HT1080 (cell line): ENCODE measurements at places on chromosomes 3 and 15. TPM values are rescaled to one million over a fixed set of nuclear protein-coding genes. Genes with fewer than 3 reads are reported as not detected.

CLDN16 gene
- not detected in 2 replicates for total RNA-seq

MKRN2OS gene
- total RNA-seq, result not detected in 2 replicates

IMPG2 gene
- 0.03 TPM in 1 of 2 replicates, not detected in the other for total RNA-seq

GOLGA8Q gene
- total RNA-seq, result 0.10 TPM in 1 of 2 replicates, not detected in the other

TTLL13 gene
- total RNA-seq, result not detected in 2 replicates

NR2C2 gene
- 20.3 and 29.2 TPM in 2 replicates for total RNA-seq

TM6SF1 gene
- not detected in 2 replicates for total RNA-seq

TMOD3 gene
- 41.1 and 47.6 TPM in 2 replicates for total RNA-seq

MYRIP gene
- total RNA-seq, result 0.10 and 0.48 TPM in 2 replicates

WDR93 gene
- not detected in 2 replicates for total RNA-seq

SGO1 gene
- total RNA-seq, result 15.9 and 18.2 TPM in 2 replicates

DNA sequence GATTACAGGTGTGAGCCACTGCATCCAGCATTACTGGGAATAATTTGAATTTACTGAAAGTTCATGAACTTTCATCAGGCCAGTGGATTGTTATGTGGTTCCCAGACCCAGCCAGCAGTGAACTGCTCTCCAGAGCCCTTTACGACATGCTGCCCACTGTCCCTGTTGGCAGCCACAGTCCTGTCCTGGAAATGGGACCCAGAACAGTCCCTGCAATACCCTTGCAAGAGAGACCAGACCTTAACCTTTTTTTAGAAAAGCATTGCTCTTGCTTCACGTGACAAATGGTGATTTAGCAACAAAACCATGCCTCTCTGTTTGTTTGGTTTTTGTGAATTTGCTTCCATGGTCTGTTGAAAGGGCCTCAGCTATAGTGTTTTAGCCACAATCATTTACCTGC is 367.3 kb upstream of the C2CD4B start:
- no peak for DNase-seq

- DNase-seq, result no peak
Measured at GRCh38 chr15:69834267-69834666, 263.4 kb downstream of the TLE3 start.

- peak; percentile 43 for DNase-seq
Measured at GRCh38 chr3:122952520-122952919, 75.0 kb downstream of the SEMA5B start.

- DNase-seq, result no peak
Measured at GRCh38 chr3:188389711-188390342, 235.9 kb downstream of the LPP start.

GRCh38 chr15:97992823-97993222 is 32.3 kb downstream of the ARRDC4 start:
- DNase-seq, result no peak

DNA sequence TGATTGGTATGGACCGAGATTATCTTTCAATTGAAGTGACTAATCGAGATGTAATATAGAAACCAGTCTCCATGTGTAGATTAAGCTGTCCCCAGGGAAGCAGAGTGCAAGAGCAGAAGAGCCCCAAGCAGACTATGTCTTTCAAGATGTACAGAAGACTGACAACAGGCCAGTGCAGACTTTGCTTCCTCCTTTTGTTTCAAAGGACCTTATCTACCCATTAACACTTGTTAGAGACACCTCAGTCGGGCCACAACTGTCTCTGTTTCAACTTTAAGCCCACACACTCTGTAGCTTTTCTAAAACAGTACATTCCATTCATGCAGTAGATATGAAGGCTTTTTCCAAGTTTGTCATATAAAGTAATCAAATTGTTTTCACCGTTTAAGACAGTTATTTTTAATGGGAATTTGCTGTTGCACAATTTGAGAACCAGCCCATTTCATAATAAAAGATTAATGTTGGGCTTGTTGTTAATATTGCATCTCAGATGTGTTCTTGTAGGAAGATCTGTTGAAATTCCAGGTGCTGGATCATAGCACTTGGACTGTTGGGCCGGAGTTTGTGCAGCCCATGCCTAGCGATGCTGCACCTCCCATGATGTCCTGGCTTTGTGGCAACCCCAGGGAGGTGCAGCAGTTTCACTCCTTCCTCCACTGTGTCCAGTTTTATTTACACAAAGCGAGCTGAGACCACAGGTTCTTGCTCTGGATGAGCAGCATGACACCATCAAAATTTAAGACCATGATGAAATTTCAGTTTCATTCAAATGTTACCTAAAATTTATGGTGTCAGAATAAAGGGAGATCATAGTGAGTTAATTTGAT is 12.4 kb downstream of the GORASP1 start:
- DNase-seq, result no peak

- no peak for DNase-seq
Measured at GRCh38 chr3:174957081-174957480, 97.9 kb downstream of the NAALADL2 start.

DNA sequence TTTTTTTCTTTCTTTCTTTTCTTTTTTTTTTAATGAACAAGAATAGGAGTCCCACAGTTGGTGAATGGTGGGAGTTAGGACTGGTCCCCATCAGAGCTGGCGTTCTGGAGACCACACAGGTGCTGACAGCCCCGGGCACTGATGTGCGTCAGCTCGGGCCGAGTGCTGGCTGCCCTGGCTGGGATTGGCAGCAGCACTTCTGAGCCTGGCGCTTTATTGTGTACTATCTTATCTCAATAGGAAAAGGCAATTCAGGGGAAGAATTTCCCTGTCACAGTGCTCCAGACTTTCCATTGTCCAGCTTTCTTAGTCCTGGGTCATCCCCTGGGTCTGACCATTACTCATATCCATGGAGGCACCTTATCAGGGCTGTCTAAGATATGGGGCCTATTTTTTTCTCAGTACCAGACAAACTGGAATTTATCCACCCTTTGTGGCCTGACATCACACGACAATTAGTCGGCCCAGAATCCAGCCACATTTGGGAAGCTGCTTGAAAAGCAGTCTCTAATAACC is 54.1 kb downstream of the TMEM44 start:
- no peak for DNase-seq

DNA sequence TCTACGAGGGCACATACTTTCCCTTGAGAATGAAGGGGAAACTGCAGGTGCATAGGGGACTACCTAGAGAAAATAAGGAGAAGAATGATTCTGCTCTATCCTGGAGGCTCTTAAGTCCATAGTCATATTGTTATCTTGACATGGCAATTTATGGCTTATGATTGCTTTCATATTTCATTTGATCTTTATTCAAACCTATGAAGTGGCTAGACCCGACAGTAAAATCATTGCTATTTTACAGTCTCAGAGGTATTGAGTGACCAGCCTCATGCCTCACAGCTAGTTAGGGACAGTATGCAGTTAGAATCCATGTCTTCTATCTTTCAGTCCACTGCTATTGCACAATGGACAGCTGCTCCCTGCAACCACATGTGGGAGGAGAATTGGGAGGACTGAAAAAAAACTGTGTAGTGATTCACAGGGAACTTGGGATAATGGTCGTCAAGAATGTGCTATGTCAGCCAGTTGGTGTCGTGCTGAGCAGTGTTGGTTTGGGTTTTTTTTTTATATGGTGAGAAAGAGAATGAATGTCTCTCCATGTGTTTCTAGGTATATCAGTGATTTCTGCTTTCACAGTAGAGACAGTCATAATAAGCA is 63.2 kb upstream of the SPPL2A start:
- peak; percentile 88 for DNase-seq

GRCh38 chr3:54844211-54844610 is 83.6 kb downstream of the LRTM1 start:
- no peak for DNase-seq

DNA sequence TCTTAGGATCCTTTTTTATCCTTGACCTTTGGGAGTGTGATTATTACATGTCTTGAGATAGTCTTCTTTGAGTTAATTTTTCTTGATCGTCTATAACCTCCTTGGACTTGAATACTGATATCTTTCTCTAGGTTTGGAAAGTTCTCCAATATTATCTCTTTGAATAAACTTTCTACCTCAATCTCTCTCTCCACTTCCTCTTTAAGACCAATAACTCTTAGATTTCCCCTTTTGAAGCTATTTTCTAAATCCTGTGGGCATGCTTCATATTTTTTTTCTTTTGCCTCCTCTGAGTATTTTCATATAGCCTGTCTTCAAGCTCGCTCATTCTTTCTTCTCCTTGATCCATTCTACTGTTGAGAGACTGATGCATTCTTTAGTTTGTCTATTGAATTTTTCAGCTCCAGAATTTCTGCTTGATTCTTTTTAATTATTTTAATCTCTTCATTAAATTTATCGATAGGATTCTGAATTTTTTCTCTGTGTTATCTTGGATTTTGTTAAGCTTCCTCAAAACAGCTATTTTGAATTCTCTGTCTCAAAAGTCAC is 12.1 kb downstream of the USF3 start:
- DNase-seq, result no peak

DNA sequence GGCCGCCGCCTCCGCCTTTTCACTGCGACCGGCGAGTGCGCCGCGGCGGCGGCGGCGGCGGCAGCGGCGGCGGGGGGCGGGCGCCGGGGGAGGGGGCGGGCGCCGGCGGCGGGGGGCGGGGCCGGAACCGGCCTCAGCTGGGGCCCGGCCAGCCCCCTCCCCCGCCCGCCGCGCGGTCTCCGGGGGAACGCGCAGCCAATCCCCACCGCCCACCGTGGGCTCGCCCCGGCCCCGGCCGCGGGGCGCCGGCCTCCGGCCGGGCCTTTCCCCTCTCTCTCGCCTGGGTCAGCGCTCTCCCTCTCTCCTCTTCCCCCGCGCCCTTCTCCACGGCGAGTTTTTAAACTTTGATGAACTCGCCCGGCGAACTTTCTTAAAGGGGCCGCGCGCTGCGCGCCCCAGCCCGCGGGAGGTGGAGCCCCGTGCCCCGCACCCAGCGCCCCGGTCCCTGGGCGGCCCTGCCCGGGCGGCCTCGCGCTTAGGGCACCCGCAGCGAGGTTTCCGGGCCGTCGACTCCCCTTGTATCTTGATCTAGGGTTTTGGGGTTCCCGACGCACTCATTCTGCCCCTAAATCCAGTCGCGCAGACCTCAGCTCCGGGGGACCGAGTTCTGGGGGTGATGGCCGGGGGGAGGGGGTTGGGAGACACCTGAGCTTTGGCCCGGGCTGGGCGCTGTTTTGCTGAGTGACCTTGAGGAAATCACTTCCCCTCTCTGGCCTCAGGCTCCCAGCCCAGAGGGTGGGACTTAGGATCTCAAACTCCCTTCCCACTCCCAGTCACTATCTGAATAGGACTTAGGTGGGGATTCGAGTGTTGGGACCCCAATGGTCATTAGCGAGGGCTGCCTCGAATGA is at the start of gene RBPMS2:
Gene RBPMS2 (minus strand): TSS at position 39 of the 851 bp plus-strand sequence. CDS start 270 bp downstream, outside the sequence.
- no peak for DNase-seq

- DNase-seq, result no peak
Measured at GRCh38 chr15:23629234-23629805, 18.3 kb downstream of the MAGEL2 start.

DNA sequence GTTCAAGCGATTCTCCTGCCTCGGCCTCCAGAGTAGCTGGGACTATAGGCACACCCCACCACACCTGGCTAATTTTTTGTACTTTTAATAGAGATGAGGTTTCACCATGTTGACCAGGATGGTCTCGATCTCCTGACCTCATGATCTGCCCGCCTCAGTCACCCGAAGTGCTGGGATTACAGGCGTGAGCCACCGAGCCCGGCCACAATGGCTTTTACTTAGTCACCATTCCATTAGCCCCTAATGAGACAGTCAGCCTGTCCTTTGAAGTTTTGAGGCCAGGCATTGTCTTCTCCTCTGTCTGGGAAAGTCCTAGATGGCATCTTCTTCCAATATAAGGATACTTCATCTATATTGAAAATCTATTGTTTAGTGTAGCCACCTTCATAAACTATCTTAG is 515.9 kb downstream of the RBMS3 start:
- no peak for DNase-seq

GRCh38 chr15:24899367-24899766 is 55.4 kb upstream of the SNRPN start:
- no peak for DNase-seq

GRCh38 chr3:49013738-49014660 is 4.4 kb downstream of the DALRD3 start:
- no peak for DNase-seq

GRCh38 chr3:61669668-61670299 is 108.4 kb downstream of the PTPRG start:
- peak; percentile 31 for DNase-seq

- DNase-seq, result no peak
Measured at GRCh38 chr15:55334997-55335396, 16.0 kb downstream of the PIGB start.
